Lung (tissue), 17 donors: ENCODE measurements at places on chromosomes 16 and 17. TPM values are rescaled to one million over a fixed set of nuclear protein-coding genes. Genes with fewer than 3 reads are reported as not detected.
A peak's percentile ranks its signal among the peaks of the same experiment; 100 is the strongest.

DNA sequence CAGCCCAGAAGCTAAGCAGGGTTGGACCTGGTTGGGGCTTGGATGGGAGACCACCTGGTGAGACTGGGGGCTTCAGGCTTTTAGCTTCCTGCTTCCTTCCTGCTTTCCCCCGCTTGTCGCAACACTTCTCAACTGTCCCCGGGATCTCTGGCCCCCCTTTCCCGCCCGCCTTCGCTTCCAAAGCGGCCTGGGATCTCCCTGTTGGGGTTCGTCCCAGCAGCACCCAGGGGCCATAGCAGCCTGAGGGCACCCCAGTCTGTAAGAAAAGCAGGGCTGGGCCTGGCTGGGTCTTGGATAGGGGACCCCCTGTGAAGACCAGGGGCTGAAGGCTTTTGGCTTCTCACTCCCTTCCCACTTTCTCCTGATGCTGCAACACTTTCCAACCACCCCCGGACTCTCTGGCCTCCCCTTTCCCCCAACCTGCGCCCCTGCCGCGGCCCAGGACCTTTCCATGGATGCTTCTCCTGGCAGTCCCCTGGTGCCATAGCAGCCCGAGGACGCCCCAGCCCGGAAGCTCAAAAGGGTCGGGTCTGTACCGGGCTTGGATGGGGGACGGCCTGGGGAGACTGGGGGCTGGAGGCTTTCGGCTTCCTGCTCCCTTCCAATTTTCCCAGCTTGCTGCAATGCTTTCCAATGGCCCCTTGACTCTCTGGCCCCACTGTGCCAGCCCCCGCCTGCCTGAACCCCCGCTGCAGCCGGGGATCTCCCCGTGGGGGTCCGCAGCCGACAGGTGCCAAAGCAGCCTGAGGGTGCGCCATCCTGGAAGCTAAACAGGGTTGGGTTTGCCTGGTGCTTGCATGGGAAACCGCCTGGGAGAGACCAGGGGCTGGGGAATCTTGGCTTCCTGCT lies 2276.2 kb downstream of the TP53TG3F start:
- H3K4me1 ChIP-seq: no peaks in the 10 kb centered on the region
- DNase-seq: no peak
- H3K27me3 ChIP-seq: no peaks in the 10 kb centered on the region
- no peak overlapping the region for H3K4me3 ChIP-seq
- H3K27ac ChIP-seq: no peak overlapping the region

- no peak overlapping the region for H3K27ac ChIP-seq
- no peaks in the 10 kb centered on the region for H3K27me3 ChIP-seq
- DNase-seq: peak; percentile 30
- H3K36me3 ChIP-seq: peaks cover 34% of the 10 kb centered on the region
Measured at GRCh38 chr17:28746611-28747050, 2.8 kb downstream of the TRAF4 start.

DNA sequence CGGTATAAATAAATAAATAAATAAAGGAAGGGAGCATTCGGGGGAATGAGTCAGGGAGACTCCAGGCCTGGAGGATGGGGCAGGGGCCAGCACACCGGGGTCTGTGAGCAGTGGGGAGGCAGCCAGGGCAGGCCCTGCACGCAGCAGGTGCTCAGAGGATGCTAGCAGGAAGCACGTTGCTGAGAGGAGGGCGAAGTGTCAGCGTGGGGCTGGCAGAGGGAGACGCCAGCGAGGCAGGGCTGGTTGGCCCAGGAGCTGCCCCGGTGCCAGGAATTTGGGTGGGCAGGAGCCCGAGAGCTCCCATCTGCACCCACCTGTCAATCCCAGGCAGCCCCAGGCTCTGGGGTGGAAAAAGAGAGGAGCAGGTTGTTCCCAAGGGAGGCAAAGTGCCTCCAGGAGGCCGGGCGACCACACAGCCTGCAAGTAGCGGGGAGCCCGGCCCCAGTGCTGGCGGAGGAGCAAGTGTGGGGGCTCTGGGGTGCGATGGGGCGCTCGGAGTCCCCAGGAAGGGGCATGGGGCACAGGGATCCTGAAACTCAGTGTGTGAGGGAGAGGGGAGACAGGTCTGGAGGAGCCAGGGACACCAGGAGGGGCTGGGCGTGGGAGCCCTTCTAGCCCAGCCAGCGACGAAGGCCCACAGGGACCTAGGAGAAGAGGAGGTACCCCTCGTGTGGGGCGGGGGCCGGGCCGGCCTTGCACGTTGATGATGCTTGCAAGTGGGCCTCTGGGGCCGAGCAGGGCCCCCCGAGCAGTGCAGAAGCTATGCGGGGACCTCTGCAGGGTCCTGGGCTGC lies 28.0 kb downstream of the SOX8 start:
- no peaks in the 10 kb centered on the region for H3K36me3 ChIP-seq
- H3K27ac ChIP-seq: no peak overlapping the region
- H3K4me3 ChIP-seq: no peak overlapping the region
- no peaks in the 10 kb centered on the region for H3K27me3 ChIP-seq
- H3K4me1 ChIP-seq: peaks cover 12% of the 10 kb centered on the region
- no peak for DNase-seq

DNA sequence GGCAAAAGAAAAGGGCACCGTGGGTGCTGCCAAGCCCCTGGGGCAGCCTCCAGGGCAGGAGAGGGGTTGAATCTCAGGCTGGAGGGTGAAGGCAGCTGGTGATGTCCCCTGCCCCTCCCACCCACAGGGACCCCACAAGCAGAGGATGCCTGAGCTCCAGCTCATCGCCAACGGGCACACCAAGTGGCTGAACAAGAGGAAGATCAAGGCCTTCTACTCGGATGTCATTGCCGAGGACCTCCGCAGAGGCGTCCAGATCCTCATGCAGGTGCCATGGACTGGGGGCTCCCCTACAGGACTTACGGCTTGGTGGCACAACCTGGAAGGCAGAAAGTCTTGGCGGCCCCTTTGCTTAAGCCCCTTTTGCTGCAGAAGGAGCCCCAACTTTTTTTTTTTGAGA lies 21.8 kb downstream of the SLC12A3 start:
- no peak overlapping the region for H3K27ac ChIP-seq
- no peaks in the 10 kb centered on the region for H3K36me3 ChIP-seq
- DNase-seq: no peak

DNA sequence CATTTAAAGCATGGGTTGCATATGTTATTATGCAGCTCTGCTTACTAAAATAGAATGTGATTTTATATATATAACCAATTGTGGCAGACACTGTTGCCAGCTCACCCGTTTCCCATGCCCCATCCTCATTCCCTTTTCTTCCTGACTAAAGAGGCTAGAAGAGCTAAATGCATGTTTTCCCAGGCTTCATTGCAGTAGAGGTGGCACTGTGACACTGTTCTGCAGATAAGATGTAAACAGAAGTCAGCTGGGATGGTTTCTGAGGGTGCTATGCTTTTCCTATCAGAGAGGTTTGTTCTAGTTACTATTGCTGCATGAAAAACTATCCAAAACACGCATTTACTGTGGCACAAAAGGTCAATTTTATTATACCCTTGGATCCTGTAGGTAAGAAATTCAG lies 5.7 kb upstream of the TOB1 start:
- no peak overlapping the region for H3K27ac ChIP-seq
- no peak for DNase-seq
- no peak overlapping the region for H3K4me3 ChIP-seq
- no peaks in the 10 kb centered on the region for H3K4me1 ChIP-seq
- no peaks in the 10 kb centered on the region for H3K36me3 ChIP-seq

- peaks cover 10% of the 10 kb centered on the region for H3K27me3 ChIP-seq
- no peak within 1 kb of the TSS for H3K27ac ChIP-seq
- no peaks in the 10 kb centered on the region for H3K36me3 ChIP-seq
- peak within 1 kb of the TSS; percentile 47 for H3K4me3 ChIP-seq
- H3K4me1 ChIP-seq: no peaks in the 10 kb centered on the region
- DNase-seq: peak; percentile 33
Measured at GRCh38 chr17:46979147-46979863, at the start of gene RPRML. TSS of gene RPRML (minus strand) at chr17:46979253. CDS start at chr17:46979007, 246 bp downstream.

DNA sequence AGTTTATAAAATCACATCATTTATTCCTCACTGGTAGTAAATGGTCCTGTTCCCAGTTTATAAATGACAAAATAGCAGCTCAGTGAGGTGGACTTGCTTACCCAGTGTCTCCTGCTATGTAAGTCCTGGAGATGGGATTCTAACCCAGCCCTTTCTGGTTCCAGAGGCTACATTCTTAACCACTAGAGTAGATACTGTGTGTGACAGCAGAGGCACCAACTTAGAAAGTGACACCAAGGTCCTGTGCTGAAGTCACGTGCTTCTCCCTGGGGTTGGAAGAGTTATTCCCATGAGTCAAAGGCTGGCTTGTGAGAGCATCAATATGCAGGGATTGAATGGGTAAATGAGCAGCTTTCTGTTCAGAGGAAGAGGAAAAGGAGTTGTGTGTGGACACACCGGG lies 167.3 kb upstream of the IRX3 start:
- H3K4me1 ChIP-seq: no peaks in the 10 kb centered on the region
- no peak overlapping the region for H3K27ac ChIP-seq
- no peak for DNase-seq
- no peaks in the 10 kb centered on the region for H3K36me3 ChIP-seq

DNA sequence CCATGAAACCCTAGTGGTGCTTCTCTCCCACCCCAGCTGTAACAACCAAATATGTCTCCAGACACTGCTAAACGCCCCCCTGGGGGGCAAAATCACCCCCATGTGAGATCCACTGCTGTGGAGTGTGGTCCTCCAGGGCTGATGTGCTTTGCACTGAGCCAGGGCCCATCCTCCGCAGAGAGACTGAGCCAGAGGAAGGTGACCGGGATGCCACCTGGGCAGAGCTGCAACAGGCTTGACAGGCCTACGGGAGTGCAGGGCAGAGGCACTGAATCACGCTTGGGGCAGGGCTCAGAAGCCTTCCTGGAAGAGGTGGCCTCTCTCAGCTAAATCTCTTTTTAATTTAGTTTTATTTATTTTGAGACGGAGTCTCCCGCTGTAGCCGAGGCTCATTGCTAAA lies 4.4 kb downstream of the GJD3 start:
- DNase-seq: no peak
- H3K27ac ChIP-seq: no peak overlapping the region
- no peaks in the 10 kb centered on the region for H3K27me3 ChIP-seq
- H3K36me3 ChIP-seq: peaks cover 14% of the 10 kb centered on the region

Gene CRYM
- 8.3 TPM for total RNA-seq

Gene PPL
- 78.5 TPM for total RNA-seq
